ENCODE measurements at places on chromosomes 11 and 22. TPM values are rescaled to one million over a fixed set of nuclear protein-coding genes. Genes with fewer than 3 reads are reported as not detected.

The CDHR5 gene
- not detected for total RNA-seq

The CATSPERZ gene
- not detected for total RNA-seq

DNA sequence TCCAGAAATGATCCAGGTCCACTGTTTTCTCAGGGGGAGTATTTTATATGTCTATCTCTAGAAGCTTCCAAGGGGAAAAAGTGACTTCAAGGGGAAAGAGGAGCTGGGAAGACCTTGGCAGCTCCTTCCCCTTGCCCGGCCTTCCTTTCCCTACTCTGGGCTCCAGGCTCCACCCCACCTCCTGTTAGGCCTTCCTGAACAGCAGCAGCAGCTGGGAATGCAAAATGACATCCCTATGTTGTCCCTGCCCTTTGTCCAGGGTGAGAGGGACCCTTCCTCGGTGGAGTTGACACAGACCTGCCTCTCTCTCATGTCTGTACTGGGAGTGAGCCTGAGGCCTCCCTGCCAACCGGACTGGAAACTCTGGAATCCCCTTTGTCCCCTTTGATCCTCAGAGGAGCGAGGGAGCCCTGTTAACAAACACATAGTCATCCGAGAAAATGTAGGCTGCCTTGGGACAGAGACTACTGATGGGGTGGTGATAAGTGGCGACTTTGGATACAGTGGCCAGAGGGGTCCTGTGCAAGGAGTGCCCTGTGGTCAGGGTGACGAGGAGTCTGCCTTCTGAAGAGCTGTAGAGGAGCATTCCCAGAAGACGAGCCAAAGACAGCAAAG, 9.0 kb upstream of the MALAT1 start:
- no peak for DNase-seq
- no peaks in the 10 kb centered on the region for H3K27me3 ChIP-seq
- peak overlapping the region; percentile 100 for H3K27ac ChIP-seq
- H3K4me1 ChIP-seq: no peaks in the 10 kb centered on the region
- no peaks in the 10 kb centered on the region for H3K36me3 ChIP-seq

DNA sequence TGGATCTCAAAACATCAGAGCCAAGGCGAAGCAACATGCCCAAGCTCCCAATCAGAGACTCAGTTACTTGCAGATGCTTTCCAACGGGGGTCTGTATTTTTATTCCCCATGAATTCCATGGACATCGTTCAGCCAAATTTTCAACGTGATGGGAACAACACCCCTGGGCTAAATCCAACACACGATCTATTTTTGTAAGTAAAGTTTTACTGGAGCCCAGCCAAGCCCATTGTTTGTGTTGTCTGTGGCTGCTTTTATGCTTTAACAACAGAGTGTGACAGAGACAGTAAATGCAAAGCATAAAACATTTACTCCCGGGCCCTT, 33.7 kb downstream of the SLC5A1 start:
- peaks cover 5% of the 10 kb centered on the region for H3K36me3 ChIP-seq
- no peaks in the 10 kb centered on the region for H3K27me3 ChIP-seq
- DNase-seq: no peak
- H3K4me3 ChIP-seq: no peak overlapping the region

The TSKU gene
- total RNA-seq: 46.6 TPM

DNA sequence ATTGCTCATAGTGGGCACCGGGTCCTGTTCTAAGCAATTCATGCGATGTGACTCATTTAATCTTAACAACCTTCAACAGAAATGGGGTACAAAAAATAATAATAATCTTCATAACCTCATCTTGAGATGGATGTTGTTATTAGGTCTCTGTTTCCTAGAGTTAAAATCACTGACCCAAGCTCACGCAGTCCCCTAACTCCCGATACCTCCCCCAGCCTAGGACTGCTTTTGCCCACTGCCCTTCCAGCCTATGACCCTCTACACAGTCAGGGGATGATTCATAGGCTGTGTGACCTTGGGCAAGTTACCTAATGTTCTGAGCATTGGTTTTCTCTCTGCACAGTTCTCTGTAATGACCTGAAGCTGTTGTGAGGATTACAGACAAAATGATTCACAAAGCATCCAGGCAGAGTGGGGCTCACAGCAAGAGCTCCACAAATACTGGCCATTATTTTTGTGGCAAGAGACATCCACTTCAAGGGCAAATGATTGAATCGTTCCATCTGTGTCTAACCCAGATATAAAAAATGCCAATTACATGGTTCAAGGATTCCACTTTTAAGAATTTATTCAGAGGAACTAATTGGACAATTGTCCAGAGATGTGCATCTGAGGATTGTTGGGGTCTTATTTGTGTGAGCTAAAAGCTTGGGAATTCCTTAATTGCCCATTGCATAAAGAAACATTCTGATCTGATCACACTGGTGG, 20.0 kb downstream of the MTFP1 start:
- H3K4me1 ChIP-seq: no peaks in the 10 kb centered on the region
- no peak overlapping the region for H3K27ac ChIP-seq
- DNase-seq: no peak
- no peak overlapping the region for H3K4me3 ChIP-seq
- no peaks in the 10 kb centered on the region for H3K36me3 ChIP-seq
- H3K27me3 ChIP-seq: no peaks in the 10 kb centered on the region

DNA sequence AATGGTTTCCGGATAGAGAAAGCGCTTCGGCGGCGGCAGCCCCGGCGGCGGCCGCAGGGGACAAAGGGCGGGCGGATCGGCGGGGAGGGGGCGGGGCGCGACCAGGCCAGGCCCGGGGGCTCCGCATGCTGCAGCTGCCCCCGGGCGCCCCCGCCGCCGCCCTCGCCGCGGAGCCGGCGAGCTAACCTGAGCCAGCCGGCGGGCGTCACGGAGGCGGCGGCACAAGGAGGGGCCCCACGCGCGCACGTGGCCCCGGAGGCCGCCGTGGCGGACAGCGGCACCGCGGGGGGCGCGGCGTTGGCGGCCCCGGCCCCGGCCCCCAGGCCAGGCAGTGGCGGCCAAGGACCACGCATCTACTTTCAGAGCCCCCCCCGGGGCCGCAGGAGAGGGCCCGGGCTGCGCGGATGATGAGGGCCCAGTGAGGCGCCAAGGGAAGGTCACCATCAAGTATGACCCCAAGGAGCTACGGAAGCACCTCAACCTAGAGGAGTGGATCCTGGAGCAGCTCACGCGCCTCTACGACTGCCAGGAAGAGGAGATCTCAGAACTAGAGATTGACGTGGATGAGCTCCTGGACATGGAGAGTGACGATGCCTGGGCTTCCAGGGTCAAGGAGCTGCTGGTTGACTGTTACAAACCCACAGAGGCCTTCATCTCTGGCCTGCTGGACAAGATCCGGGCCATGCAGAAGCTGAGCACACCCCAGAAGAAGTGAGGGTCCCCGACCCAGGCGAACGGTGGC, 15.7 kb downstream of the PIK3IP1 start:
- no peaks in the 10 kb centered on the region for H3K27me3 ChIP-seq
- H3K27ac ChIP-seq: no peak overlapping the region
- peaks cover 48% of the 10 kb centered on the region for H3K36me3 ChIP-seq
- DNase-seq: no peak
- no peaks in the 10 kb centered on the region for H3K4me1 ChIP-seq

The PRR33 gene
- not detected for total RNA-seq

The RASGRP2 gene
- total RNA-seq: 30.4 TPM

The VSTM5 gene
- total RNA-seq: not detected

The FOLR1 gene
- total RNA-seq: not detected

- peaks cover 19% of the 10 kb centered on the region for H3K4me1 ChIP-seq
- H3K27ac ChIP-seq: no peak overlapping the region
- no peak overlapping the region for H3K4me3 ChIP-seq
Measured at GRCh38 chr11:27210531-27210930, 152.5 kb downstream of the CCDC34 start.

DNA sequence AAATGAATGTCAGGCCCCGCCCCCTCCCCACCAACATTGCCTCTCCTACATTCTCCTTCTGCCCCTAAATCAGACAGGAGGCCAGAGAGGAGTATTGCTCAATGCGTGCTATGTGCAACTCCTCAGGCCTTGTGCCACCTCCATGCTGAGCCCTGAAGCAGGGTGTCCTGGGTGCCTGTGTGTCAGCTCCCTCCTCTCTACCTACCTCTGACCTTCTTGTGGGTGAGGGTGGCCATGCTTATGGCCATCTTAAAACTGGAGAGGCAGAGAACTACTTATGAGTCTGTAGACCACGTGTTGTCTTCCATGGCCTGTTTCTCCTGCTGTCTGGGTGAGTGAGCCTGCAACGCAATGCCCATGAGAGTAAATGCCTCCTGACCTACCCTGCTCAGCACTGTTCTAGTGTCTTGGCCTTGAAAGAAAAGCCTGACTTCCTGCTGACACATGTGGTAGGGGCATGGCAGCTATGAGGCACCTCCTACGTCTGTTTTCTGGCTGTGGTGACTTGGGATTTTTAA, 10.5 kb downstream of the MCAM start:
- no peak overlapping the region for H3K4me3 ChIP-seq
- peaks cover 52% of the 10 kb centered on the region for H3K36me3 ChIP-seq
- peak overlapping the region; percentile 59 for H3K27ac ChIP-seq
- DNase-seq: no peak

DNA sequence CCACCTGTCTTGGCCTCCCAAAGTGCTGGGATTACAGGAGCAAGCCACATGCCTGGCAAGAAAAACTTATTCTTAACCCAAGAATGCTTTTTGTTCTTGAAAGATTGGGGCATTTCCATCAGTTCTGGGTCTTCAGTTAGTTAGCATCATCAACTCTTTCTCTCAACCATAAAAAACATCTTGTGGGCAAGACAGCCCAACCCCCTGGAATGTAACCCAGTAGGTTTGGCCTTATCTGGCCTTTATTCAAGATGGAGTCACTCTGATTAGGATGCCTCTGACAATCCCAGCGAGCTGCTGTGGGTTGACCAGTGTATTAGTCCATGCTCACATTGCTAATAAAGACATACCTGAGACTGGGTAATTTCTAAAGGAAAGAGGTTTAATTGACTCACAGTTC, 9.2 kb upstream of the TPCN2 start:
- no peak for DNase-seq
- no peak overlapping the region for H3K27ac ChIP-seq
- no peaks in the 10 kb centered on the region for H3K27me3 ChIP-seq

DNA sequence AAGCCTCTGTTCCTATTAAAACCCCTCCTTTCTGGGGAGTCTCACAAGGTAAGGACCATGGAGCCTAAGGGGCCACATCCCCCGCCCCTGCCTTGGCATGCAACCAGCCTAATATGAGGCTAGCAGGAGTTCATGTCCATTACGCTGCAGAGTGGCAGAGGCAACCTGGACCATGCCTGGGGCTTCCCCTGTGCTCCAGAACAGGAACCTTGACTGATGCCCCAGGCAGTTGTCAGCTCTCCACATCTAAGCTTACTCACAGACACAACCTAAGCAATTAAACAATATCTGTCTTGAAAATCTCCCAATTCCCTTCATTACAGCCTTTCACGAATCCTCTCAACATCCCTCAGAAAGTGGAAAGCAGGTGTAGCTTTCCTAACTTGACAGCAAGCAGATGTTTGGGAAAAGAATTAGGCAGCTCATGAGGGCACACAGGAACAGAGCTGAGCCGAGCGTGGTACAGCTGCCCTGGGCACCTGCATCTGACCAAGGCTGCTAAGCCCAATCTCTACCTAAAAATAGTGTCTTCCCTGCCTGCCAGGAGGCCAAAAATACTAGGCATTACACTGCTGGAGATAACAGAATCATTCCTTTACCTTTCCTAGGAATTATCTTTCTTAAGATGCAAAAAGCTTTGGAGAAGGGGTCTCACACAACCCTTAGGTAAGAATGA, 20.8 kb downstream of the C11orf71 start:
- DNase-seq: no peak
- H3K36me3 ChIP-seq: no peaks in the 10 kb centered on the region
- no peaks in the 10 kb centered on the region for H3K4me1 ChIP-seq
- H3K27ac ChIP-seq: no peak overlapping the region
- H3K4me3 ChIP-seq: no peak overlapping the region
- no peaks in the 10 kb centered on the region for H3K27me3 ChIP-seq

DNA sequence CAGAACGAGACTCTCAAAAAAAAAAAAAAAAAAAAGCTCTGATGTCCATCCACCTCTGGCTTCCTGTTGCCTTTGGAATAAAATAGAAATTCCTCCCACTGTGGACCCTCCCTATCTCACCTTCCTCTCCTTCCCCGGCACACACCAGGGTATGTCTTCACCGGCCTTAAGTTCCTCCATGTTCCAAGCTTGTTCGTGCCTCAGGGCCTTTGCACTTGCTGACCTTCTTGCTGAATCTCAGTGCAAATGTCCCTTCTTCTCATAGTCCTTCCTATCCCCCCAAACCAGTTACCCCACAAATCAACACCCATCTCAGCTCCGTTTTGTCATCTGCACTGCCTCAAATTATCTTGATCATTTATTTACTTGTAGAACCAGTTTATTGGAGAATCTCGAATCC, 20.6 kb downstream of the IFT27 start:
- H3K4me3 ChIP-seq: no peak overlapping the region
- H3K4me1 ChIP-seq: no peaks in the 10 kb centered on the region
- no peaks in the 10 kb centered on the region for H3K36me3 ChIP-seq
- H3K27ac ChIP-seq: no peak overlapping the region

GRCh38 chr11:77386178-77386577, 84.7 kb upstream of the GDPD4 start:
- H3K27me3 ChIP-seq: no peaks in the 10 kb centered on the region
- no peak for DNase-seq
- no peak overlapping the region for H3K27ac ChIP-seq
- H3K4me1 ChIP-seq: peaks cover 15% of the 10 kb centered on the region
- no peaks in the 10 kb centered on the region for H3K36me3 ChIP-seq

GRCh38 chr22:19793661-19794310, 33.2 kb downstream of the TBX1 start:
- H3K4me3 ChIP-seq: no peak overlapping the region
- no peak for DNase-seq
- H3K4me1 ChIP-seq: no peaks in the 10 kb centered on the region
- no peak overlapping the region for H3K27ac ChIP-seq
- H3K36me3 ChIP-seq: no peaks in the 10 kb centered on the region

DNA sequence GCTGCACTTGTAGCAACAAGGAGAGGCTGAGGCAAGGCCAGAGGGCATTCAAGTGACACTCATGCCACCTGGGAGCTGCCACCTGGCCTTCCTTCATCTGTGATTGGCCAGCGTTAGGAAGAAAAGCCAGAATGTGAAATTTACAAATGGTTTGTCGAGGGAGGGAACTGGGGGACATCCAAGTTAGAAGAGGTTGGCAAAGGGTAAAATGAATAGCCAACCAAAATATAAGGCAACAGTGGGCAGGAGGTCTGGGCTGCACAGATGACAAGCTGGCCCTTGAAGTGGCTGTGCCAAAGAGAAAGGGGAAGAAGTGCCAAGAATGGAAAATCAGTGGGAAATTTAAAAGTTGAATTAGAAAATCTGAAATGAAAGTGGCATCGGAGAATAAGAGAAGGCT, 221.4 kb downstream of the C11orf91 start:
- no peaks in the 10 kb centered on the region for H3K36me3 ChIP-seq
- no peak overlapping the region for H3K4me3 ChIP-seq
- no peaks in the 10 kb centered on the region for H3K4me1 ChIP-seq
- DNase-seq: no peak

The GLB1L3 gene
- not detected for total RNA-seq
